ENCODE measurements at places on chromosomes 1 and 21.

DNA sequence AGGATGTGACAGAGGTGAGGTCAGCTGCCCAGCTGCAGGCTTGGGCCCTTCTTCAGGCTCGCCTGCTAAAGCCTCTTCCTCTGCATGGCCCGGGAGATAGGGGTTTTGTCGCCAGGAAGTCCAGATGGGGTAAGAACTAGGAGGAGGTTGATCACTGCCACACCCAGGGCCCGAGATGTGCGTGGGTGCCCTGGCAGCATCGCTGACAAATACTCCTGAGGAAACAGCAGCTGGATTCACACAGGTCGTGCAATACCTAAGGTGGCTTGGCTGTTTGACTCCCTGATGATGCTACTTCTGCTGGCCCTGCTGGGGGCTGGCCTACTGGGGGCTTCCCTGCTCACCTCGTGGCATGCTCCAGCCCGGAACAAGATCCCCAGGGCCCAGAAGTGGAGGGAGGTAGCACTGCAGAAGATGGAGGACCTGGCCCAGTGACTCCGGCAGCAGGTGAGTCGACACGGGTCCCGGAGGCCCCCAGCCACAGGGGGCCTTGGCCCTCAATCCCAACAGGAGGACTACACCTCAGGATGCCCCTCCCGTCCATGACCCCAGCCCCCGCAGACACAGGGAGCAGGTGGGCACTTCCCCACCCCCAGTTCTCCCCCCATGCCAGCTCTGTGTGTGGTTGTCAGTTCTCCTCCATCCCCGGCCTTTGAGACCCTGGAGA, 29.6 kb downstream of the FAAH start:
- DNase-seq = no peak

DNA sequence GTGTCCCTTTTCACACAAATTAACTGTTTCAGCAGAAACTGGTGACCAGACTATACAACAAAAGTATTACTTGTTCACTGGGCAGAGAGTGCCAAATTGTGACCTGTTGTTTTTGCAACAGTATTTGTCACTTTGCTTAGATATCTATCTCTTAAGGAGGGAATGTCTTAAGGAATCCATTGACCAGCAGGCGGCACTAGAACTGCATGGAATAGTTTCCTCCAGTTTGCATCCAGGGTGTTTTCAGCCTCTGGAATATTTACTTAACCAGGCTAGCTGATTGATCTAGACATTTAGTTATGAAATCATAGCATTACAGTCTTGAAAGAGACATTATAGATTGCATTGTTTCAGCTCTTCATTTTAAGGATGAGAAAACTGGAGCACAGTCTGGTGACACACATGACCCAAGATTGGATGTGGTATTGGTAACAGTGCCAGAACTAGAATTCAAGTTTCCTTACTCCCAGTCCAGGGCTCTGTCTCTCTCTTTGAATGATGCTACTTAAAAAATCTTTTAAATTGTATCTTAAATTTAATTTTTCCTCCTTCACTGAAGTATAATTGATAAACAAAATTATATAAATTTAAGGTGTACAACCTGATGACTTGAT, 16.9 kb downstream of the RPTN start:
- peak; percentile 6 for DNase-seq

DNA sequence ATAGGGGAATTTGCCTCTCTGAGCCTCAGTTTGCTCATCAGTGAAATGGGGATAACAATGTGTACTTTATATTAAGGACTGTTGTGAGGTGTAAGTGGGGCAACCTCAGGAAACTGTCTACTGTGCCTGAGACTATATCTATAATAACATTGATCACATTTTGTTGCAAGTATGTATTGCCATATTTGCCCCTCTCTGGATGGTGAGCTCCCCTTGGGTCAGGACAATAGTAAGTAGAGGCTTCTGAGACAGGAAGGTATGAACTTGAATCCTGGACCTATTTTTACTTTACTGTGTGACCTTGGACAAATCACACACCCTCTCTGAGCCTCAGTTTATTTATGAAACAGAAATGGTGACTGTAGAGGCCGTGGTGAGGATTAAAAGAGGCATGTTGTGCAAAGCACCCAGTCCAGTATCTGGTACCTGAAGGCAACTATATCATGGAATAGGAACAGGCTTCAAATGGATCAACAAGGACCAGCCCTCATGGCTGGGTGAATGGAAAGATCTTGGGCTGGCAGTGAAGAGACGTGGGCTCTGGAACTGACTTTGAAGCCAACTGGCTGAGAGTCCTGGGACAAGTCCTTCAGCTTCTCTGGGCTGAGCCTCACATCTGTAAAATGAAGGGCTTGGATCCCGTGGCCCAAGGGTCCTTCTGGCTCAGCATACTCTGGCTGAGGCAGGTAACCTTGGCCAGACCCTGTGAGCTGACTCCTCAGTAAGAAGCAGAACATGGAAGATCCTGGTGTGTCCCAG, 35.0 kb upstream of the ID3 start:
- no peak for DNase-seq

GRCh38 chr1:161723459-161724141, 2.3 kb downstream of the FCRLB start:
- no peak for DNase-seq

DNA sequence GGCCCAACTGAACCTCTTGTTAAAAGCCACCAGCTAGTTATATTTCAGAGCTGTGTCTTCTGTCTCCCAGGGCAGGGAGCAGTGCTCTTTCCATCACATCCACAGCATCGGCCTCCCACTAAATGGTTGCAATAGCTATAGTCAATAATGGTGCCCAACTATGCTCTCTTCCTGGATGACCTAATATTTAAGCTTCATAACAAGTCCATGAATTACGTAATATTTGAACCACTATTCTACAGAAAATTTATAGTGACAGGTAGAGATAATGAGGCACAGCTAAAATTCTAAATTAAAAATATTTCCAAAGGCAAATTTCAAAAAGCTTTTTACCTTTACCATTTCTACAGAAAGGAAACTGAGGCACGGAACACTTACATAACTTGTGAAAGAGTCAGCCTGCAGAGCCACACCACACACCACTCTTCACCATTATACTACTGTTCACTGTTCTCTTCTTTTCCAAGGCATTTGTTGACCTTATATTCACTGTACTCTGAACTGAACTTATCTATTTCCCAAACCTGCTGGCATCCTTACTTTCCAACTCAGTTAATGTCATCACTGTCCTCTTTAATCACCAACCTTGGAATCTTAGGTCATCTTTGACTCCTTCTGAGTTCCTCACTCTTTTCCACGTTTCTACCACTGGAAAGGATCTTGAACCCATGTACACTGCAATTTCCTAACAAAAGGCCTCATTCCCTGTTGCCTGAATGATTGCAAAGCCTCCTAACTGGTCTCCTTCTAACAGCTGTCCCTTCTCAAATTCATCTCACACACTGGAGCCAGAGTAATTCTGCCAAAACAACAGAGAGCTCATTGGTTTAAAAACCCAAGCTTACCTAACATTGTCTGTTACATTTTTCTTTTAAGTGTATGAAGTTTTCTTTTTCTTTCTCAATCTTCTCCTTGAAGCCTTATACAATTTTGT, 85.5 kb downstream of the DDAH1 start:
- no peak for DNase-seq

GRCh38 chr1:154794608-154795007, 75.5 kb downstream of the KCNN3 start:
- DNase-seq = no peak

GRCh38 chr1:7983086-7983778, 21.7 kb downstream of the PARK7 start:
- no peak for DNase-seq

DNA sequence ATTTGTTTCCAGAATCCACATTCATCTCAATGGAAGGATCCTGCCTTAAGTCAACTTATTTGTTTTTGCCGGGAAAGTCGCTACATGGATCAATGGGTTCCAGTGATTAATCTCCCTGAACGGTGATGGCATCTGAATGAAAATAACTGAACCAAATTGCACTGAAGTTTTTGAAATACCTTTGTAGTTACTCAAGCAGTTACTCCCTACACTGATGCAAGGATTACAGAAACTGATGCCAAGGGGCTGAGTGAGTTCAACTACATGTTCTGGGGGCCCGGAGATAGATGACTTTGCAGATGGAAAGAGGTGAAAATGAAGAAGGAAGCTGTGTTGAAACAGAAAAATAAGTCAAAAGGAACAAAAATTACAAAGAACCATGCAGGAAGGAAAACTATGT, 2.6 kb downstream of the GADD45A start:
- no peak for DNase-seq

DNA sequence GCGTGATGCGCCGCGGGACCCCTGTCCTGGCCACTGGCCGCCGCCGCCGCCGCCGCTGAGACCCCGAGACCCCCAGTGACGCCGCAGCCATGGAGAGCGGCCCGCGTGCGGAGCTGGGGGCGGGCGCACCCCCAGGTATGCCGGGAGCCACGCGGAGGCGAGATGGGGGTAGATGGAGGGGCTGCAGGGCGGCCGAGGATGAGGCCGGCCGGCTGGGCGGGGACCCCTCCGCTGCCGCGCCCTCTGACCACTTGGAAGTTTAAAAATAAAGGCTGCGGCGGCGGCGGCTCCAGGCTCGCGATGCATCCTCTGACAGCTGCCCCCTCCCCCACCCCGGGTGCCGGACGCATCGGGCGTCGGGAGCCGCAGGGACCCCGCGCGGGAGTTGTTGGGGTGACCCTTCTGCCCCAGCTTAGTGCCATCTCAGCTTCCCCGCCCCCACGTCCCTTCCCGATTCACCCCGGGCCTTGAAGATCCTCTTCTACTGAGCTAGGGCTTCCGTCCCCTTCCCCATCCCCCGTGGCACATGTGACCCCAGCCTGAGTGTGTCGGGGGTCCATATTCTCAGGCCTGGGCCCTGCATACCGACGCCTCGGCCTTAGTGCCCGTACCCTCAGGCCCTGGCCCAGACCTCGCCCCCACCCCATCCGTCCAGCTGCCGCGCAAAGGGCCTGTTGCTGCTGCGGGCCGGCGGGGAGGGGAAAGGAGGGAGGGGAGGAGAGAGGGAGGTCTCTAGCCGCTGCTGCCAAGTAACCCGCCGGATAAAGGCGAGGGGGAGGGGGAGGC, 562 bp downstream of the MAP7D1 start:
- peak; percentile 71 for DNase-seq

DNA sequence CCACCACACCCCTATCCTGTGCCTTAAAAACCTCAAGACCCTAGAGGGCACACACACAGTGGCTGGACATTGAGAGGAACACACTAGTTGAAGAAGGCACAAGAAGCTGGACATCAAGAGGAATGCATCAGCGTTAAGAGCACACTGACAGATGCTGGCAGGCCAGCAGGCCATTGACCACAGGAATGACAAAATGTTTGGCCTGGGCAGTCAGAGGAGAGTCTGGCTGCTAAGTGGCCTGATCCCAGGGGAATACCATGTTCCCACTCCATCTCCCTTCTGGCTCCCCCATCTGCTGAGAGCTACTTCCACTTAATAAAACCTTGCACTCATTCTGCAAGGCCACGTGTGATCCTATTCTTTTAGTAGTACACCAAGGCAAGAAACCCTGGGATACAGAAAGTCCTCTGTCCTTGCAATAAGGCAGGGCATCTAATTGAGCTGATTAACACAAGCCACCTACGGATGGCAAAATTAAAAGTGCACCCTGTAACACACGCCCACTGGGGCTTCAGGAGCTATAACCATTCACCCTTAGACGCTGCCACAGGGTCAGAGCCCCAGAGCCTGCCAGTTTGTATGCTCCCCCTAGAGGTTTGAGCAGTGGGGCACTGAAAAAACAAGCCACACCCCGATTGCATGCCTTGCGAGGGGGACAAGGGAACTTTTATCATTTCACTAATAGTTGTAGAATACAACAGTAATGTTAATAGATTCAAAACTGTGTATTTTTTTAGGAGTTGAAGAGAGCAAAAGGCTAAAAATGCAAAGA, 1216.1 kb upstream of the NCAM2 start:
- DNase-seq = no peak

DNA sequence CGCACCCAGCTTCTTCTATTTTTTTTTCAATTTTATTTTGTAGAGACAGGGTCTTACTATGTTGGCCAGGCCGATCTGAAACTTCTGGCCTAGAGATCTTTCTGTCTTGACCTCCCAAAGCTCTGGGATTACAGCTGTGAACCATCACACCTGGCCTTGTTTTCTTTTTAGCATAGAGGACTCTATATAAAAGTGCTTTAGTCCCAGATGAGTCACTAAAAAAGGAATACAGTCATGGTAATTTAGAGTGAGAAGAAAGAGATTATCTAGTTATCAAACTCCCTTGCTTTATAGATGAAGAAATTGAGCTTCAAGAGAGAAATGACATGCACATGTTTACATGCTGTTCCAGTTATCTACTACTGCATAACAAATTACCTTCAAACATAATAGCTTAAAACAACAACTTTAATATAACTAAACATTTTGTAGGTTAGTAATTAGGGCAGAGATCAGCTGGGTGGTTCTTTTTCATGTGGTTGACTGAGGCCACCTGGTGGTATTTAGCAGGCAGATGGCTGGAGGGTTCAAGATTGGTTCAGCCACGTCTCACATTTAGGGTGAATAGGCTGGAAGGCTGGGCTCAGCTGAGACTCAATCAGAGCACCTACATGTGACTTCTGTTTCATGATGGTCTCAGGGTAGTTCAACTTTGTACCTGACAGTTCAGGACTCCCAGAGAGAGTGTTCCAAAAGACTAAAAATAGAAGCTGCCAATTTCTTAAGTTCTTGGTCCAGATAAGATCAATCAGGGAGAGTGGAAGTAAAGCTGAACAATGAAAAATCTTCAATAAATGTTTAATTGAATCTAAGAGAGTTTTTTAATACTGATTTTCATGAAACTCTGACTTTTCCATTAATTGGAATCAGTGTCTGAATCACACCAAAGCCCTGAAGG, 16.9 kb upstream of the MTF2 start:
- peak; percentile 8 for DNase-seq

- DNase-seq = no peak
Measured at GRCh38 chr1:107459204-107459904, 318.5 kb downstream of the NTNG1 start.

DNA sequence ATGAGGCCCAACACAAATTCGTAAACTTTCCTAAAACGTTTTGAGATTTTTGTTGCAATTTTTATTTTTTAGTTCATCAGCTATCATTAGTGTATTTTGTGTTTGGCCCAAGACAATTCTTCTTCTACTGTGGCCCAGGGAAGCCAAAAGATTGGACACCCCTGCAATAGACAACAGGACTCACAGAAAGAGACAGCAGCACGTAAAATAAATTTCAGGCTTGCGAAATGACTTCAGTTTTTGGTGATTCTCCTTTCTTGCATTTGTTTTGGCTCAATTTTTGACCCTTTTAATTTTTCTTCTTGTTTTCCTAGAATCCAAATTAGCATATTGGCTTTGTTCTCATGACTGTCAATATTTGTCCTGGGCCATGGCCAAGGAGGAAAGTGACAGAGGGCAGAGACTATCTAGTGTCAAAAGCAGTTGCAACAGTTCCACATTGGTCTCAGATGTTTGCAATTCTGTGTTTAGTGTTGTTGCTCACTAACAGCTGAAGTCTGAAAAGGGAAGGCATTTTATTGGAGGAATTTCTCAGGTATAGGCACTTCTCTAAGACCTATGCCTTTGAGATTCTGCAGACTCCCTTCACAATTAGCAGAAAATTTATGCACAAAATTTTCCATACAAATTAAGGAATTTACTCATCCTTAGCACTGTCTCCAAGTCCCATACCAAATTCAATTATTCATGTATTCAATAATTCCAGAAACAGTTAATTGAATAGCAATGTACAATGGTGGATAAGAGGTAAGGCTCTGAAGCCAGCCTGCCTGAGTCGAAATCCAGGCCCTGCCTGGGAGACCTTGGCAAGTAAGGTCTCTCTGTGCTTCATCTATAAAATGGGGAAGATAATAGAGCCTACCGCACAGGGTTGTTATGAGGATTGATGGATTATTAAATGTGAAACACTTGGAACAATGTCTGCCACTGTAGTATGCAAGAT, 160.9 kb upstream of the IVNS1ABP start:
- no peak for DNase-seq
